ENCODE measurements at places on chromosomes 5 and 9.

GRCh38 chr5:11468334-11469039, 435.8 kb downstream of the CTNND2 start:
- no peak for DNase-seq

DNA sequence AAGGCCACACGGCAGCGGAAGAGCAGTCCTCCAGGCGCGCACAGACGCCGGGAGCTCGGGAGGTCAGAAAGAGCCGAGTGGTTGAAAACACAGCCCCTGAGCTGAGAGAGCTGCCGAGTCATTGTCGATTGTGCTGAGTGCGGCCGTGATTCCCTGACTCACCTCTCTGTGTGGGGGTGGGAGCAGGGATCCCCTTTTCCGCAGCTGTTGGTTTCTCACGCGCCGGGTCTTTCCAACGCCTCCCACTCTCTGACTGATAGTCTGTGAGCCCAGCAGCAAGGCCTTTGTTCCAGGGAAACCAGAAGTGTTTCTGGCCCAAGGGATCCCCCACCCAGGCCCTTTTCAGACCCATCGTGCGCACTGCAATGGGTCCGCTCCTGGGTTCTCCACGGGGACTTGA, 97.3 kb downstream of the MRPL36 start:
- DNase-seq = no peak

DNA sequence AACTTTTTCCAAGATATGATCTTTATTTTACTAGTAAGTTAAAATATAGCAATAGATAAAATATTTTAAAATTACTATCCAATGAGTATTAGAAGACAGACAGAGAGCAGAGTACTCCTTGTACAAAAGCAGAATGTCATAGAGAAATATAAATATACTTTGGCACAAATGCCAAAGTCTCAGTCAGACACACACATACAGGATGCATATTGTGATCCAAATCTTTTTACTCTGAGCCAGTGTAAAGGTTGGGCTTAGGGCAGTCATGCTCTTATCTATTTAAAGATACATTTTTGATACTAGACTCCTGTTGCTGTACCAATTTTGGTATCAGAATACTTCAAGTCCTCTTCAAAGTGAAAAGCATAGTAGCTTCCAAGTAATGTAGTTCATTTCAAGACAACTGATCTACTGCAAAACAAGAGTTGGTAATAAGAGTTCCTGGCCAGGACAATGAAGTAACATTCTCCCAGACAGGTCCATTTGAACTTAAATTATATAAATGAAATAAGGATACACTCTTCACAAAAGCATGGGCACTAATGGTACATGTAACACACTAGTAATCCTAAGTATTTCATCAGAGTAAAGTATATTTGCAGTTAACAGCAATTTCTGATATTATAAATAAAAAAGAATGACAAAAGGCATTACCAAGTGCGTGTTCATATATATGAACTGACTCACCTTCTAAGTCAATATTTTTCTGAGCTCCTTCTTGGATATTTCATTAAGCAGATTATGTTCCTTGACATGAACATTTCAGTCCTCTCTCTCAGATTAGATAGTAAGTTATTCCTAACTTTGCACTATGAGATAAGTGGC, 10.5 kb downstream of the PFDN1 start:
- no peak for DNase-seq

- DNase-seq = no peak
Observed at GRCh38 chr9:85876628-85877027, 64.3 kb upstream of the NAA35 start.

DNA sequence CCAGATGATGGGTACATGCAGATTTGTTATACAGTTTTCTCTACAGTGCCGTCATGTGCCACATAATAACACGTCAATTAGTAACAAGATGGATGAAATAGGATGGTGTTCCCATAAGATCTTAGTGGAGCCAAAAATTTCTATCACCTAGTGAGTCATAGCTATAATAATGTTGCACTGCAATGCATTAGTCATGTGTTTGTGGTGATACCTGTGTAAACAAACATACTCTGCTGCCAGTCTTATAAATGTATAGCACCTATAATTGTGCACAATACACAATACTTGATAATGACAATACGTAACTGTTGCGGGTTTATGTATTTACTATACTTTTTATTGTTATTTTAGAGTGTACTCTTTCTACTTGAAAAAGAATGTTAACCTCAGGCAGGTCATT, 865.4 kb downstream of the MAT2B start:
- DNase-seq = no peak

DNA sequence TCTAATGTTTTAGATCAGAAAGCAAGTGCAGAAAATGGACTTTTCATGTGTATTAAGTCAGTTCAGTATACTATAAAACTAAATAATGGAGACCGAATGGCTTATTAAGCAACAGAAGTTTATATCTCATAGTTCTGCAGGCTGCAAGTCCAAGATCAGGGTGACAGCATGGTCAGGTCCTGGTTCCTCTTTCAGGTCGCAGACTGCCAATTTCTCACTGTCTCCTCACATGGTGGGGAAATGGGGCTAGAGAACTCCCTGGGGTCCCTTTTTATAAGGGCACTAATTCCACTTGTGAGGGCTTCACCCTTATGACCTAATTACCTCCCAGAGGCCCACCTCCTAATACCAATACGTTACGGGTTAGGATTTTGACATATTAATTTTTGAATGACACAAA, 48.7 kb downstream of the RICTOR start:
- DNase-seq = no peak

GRCh38 chr5:139746691-139747582, 48.7 kb upstream of the PSD2 start:
- DNase-seq = peak; percentile 31

DNA sequence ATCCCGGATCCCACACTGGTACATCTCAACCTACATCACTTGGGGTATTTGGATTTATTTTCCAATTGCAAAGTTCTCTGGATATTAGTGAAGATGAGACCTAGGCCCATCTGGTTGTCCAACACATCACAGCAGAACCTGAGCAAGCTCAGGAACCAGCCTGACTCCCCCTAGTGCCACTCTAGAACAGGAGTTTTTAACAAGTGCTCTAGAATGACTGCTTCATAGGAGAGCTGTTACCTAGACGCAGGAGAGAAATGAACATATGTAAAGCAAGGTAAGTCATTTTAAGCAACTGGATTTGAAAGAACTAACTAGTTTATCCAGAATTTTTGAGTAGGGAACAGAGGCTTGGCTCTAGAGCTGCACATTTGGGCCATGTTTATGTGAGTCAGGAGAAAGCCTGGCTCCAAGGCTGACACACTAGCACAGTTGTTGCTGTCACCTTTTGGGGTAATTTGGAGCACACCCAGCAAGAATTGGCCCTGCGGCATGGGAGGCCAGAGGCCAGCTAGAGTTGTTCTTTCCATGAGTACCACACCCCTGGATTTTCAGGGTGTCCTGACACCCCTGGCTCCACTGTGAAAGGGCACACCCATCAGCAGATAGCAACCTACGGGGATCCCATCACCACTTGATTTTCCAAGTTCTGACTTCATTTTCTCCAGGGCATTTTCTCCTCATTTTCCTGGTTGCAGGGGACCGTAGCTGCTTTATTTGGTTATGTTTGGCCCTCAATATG, 110.9 kb upstream of the LPAR1 start:
- no peak for DNase-seq

- DNase-seq = no peak
Observed at GRCh38 chr5:37739817-37740261, 100.0 kb downstream of the GDNF start.

- no peak for DNase-seq
Observed at GRCh38 chr5:53277491-53277890, 167.9 kb upstream of the MOCS2 start.

DNA sequence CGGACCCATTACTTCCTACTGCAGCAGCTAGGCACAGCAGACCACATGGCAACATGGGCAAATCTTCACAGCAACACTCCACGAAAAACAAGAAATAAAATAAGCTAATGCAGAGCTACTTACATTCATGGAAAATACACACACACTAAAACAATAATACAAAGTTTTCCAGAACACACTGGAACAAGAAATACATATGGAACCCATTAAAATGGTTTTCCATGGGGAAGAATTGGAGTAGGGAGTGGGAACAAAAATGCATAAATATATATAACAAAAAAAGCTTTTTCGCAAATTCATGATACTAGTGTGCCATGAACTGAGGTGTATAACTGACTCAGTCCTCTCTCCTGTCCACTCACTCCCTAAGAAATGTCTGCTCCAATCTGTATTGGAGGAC, 8.3 kb downstream of the ADAMTS12 start:
- no peak for DNase-seq

DNA sequence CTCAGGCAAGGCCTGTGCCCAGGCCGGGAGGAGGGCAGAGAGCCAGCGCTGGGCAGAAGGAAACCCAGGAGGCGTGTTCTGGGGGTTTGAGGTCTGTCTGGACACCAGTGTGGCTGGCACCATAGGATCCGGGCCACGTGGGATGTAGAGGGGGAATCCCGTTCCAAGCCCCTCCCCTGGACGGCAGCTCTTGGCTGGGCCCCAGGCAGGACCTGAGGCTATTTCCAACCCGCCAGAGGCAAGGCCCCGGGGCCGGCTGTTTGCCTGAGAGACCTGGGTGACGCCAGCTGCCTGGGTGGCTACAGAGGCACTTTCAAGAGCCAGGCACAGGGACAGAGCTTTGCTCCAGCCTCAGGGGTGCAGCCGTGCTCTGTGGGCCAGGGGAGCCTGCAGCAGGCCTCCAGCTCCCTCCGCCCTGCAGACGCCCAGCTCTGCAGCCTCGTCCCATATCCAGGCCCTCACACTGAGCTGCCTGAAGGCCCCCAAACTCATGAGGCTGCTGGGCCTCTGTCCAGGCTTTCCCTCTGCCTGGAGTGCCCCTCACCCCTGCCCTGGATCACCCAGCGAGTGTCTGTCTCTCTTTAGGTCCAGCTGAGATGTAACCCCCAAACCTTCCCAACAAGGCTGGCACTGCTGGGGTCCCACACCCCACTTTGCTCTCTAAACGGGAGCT, 56.6 kb upstream of the EGFL7 start:
- DNase-seq = no peak

DNA sequence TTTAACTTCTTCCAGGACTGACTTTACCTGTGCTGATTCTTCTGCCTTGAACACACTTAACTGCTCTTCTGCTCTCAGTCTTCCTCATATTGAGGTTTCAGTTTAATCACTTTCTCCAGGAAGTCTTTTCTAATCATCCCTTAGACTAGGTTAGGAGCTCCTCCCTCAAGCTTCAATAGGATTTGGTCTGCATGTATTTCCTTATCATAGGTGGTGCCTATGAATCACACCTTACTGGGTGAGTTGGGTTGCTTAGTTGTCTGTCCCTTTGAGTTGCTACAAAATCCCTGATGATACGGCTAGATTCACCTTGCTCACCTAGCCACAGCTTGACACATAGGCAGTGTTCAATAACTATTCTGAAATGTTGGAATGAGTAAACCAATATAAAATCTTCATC, 164.4 kb downstream of the DNAH5 start:
- DNase-seq = no peak

- no peak for DNase-seq
Observed at GRCh38 chr9:76643399-76644117, 120.7 kb upstream of the PCA3 start.

GRCh38 chr9:23621924-23622323, 204.1 kb downstream of the ELAVL2 start:
- DNase-seq = no peak

- DNase-seq = no peak
Observed at GRCh38 chr5:39902626-39903025, 477.8 kb upstream of the DAB2 start.

DNA sequence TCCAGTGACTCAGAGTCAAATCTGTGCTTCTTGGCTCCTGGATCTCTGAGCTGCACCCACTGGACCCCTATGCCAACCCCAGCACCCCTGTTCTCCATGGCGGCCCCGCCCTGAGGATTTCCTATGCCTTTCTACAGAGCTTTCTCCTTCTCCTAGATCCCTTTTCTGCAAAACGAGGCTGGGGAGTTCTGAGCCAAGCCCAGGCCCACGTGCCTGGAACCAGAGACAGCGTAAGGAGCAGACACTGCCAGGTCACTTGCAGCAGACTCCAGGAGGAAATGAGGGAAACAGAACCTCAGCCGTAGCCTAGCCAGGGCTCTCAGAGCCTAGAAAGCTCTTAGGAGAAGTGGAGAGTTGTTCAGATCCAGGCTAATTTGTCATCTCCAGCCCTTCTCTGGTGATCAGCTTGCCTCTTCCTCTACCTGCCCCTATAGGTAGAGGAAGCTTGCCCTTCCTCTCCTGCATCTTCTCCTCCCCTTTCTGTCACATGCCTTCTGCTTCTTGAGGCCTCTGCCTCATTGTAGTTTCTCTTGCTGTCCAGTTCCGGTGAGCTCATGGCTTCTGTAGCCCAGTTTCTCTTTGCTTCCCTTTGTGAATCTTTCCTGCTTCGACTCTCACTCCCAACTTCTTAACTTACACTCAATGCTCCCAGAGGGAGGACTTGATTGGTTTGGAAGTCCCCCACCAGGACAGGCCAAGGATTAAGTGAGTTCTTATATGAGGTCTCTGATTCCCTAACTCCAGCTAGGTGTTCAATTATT, 163.4 kb downstream of the RGS3 start:
- no peak for DNase-seq

DNA sequence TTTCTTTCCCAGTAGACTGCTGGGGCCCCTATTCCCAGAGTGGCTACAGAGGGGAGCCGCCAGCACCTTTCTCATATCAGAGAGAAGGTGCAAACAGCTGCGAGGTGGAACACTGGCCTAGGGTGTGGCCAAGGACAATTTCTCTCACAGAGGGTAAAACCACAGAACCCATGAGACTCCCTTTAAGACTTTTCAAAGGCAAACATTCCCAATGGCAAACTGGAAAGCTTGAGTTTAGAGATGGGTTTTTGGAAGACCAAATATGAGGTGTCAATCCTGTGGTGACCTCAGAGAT, 335.1 kb upstream of the PIK3R1 start:
- no peak for DNase-seq

DNA sequence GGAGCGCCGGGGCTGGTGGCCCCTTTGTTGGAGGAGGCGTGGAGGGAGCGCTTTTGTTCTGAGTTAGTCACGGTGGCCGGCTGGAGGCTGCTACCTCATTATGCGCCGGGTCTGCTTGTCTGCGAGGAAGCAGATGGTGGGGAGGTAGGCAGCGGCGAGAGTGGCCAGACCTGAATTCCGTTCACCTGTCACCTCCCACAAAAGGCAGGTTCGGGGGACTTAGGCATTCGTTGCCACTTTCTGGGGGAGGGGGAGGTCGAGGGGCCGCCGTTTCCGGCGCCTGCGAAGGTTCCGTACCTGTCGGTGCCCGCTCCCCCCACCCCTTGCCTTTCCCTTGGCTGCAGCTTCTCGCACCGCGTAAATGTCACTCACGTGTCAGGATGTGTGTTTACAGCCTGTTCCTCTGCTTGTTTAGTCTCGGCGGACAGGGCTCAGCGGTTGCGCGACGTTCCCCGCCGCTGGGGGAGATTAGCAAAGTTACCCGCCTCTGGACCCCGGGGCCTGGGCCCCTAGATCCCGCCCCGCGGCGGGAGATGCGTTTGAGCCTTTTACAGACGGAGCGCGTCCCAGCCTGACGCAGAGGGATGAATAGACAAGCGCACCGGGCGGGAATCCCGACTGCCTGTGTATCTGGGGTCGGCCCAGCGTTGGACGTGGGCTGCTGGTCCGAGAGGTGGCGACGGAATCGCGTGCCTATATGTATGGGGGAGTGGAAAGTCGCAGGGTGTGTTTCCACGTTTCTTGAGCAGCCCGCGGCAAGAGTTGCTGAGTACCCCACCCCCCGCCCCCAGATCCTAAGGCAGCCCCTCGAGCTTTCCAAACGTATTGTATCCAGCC, 2.7 kb upstream of the LHX2 start:
- DNase-seq = no peak

Measured in activated CD4-positive, CD25-positive, alpha-beta regulatory T cell treated with anti-CD3 and anti-CD28 coated beads, Interleukin-2, amount 50 U/mL, for 16 hours (primary cell).